HEK293T (cell line): ENCODE measurements at places on chromosomes 7 and 10.
A peak's percentile ranks its signal among the peaks of the same experiment; 100 is the strongest.

DNA sequence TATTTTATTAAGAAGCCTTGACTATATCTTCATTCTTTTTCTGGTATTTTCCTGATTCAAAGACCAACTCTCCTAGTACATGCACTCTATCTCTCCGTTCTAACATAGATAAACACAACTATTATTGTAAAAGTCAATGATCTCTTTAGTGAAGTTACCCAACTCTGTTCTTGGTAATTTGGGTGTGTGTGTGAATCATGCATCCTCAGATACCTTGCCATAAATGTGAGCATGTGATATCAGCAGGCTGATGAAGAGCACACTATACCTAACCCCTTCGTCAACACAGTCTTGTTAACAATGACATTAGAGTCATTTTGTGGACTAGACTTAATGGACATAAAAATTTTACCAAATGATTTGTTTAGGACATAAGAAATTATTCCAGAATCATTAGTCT lies 1122.1 kb downstream of the XPNPEP1 start:
- DNase-seq, result no peak

GRCh38 chr7:71912476-71912875 lies 499.7 kb downstream of the CALN1 start:
- DNase-seq, result no peak

DNA sequence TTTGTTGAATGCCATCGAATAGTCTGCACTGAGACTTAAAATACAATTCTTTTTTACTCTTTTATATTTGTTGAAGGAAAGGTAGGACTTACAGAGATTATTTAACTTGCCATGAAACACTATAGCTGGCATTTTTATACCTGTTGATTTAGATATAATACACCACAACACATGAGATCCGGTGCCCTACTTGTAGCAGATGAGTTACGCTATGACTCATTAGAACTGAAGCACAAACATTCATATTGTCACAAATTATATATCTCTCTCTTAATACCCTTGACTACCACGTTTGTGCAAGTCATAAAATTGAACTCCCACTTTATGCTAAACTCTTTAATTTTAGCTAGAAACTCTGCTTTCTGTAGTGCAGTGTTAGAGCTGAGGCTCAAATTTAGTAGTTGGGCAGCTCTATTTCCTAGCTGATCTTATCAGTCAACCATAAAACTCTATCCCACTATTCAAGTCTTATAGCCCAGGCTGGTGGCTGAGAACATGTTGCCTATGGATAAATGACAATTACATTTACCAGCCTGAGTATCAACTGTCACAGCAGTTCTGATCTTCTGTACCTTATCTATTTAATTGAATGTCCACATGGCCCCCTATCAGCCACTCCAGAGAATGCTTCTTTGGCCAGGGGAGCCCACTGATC lies 137.4 kb upstream of the SEMA3D start:
- peak; percentile 23 for DNase-seq

DNA sequence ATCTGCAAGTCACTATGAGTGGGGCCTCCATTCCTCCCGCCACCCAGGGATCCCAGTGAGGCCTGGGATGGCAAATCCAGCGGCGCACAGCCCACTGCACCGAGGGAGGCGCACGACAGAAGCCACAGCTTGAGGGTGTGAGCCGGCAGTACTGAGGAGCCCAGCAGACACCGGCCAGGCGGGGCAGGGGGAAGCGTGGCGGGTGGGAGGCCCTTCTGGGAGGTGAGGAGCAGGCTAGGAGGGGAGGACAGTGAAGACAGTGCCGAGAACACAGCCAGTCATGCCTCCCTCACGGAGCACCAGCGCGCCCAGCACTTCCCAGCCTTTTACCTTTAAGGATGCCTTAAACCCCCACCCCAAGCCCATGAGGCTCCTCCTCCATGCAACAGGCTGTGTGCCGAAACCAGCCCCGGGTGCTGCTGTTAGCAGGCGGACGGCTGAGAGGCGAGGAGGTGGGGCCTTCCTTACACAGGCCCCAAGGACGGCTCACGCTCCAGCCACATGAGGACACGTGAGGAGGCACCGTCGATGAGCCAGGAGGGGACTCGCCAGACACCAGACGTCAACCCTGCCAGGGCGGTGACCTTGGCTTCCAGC lies 258.5 kb downstream of the PTPRN2 start:
- no peak for DNase-seq

DNA sequence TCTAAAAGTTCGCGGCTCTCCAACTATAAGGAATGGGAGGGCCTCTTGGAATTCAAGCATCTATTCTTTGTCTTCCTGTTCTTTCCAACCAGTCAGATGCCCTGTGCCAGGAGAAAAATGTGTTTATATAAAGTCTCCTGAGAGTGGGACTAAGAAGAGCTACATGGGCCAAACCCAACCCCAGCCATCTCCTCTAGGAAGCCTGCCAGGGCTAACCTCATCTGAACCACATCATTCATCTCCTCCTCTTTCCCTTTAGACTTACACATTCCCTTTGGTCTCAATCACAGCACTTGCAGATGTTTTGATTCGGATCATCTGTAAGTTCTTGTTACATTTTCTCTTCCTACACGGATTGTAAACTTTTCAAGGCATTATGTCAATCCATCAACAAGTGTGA lies 62.6 kb downstream of the DOCK4 start:
- DNase-seq, result no peak

GRCh38 chr7:107543338-107543993 lies 20.3 kb downstream of the COG5 start:
- no peak for DNase-seq
